ENCODE measurements at places on chromosomes 3 and 15.

DNA sequence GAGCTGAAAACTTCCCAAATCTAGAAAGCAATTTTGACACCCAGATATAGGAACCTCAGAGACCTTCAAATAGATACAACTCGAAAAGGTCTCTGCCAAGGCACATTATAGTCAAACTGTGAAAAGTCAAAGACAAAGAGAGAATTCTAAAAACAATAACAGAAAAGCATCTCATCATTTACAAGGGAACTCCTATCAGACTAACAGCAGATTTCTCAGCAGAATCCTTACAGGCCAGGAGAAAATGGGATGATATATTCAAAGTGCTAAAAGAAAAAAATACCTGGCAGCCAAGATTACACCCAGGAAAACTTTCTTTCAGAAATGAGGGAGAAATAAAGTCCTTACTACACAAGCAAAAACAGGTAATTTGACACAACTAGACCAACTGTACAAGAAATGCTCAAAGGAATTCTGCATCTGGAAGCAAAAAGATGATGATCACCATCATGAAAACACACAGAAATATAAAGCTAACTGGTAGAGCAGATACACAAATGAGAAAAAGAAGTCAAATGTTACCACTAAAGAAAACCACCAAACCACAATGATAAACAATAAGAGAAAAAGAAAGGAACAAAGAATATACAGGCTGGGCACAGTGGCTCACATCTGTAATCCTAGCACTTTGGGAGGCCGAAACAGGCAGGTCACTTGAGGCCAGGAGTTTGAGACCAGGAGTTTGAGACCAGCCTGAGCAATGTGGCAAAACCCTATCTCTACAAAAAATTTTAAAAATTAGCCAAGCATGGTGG lies 50.4 kb downstream of the ADAM10 start:
- no peak for DNase-seq

GRCh38 chr3:45205126-45205525 lies 21.0 kb downstream of the TMEM158 start:
- DNase-seq: no peak

- no peak for DNase-seq
These were observed 48.5 kb upstream of the PARL start for GRCh38 chr3:183933160-183933559.

DNA sequence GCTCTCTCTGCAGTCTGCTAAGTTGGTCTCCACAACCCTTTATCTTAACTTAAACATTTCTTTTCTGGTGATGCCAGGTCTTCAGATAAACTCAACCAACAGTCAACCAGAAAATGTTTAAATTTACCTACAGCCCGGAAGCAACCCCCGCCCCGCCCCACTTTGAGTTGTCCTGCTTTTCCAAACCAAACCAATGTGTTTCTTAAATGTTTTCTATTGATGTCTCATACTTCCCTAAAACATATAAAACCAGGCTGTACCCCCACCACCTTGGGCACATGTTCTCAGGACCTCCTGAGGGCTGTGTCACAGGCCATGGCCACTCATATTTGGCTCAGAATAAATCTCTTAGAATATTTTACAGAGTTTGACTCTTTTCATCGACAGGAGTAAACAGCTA lies 13.2 kb upstream of the GPR160 start:
- DNase-seq: no peak

DNA sequence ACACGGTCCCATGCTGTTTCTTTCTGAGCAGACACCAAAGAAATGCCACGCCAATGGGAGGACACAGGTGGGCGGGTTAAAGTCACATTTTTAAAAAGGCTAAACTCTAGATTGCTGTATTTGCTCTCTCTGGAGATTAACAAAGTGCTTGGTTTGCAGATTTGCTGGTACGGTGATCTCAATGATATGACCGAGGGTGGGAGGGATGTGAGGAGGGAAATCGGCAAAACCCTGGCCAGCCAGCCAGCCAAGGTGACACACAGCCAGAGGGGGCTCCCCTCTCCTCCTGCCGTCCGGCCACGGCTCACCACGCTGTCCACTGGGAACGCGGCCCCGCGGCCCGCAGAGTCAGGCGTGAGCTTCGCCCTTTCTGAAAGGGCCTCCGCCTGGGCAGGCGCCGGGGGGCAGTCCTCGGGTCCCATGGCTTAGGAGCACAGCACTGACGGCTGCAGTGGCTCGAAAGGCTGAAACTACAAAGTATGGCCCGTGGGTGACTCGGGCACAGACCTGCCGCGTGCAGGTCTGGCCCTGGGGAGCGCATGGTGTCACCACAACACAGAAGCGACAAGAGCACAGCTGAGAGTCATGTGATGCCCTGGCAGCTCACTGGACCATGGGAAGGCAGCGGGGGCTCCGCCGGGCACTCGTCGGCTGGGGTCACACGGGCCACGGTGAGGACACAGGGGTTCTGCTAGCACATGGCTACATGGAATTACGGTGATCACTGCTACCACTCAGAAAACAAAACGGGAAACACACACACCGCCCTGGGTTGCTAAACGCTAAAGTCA lies 57.8 kb upstream of the RPL32 start:
- DNase-seq: no peak

DNA sequence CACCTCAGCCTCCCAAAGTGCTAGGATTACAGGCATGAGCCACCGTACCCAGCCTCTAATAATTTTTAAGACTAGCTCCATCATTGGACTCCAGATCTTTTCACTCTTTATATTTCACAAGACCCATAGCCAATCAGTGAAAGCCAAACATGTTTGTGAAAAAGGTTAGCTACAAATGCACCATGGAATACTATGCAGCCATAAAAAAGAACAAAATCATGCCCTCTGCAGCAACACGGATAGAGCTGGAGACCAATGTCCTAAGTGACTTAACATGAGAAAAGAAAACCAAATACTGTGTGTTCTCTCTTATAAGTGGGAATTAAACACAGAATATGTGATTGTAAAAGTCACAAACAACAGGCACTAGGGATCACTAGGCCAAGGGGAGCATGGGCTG lies 3.2 kb downstream of the SCAPER start:
- no peak for DNase-seq

All from posterior cingulate gyrus (tissue), 11 donors.